ENCODE measurements at places on chromosomes 11 and 22.

- DNase-seq = peak; percentile 11
Observed at GRCh38 chr11:87036756-87037449, 831 bp upstream of the TMEM135 start.

DNA sequence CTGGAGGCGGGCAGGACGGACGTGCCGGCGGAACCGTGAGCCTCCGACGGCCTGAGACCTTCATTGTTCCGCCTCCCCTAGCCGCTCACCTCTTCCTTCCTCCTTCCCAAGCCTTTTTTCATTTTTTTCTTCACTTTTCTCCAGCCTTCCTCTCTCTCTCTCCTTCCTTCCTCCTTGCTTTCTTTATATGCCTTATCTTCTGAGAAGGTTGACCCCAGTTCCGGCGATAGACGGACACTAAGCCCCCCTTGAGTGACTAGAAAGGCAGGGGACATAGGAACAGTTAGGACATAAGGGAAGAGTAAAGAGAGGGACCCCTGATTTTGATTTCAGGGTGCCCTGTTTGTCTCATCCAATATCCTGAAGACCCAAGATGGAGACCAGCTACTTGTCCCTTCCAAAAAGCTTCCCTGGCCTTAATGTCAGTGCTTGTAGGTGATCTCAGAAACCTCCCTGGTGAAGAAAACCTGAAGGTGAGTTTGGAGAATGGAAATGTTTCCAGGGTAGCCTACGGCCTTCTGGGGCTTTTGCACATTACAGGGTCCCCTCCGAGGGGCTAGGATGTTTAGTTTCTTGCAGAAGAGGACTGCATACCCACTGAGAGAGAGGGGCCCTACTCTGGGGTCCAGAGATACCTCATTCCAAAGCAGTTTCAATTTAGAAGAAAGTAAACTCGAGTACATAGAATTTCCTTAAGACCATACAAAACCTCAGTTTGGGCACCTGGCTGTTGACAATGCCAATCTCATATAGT lies 3.5 kb downstream of the ADM start:
- no peak for DNase-seq

GRCh38 chr11:74418509-74418895 lies 20.3 kb upstream of the PGM2L1 start:
- no peak for DNase-seq

DNA sequence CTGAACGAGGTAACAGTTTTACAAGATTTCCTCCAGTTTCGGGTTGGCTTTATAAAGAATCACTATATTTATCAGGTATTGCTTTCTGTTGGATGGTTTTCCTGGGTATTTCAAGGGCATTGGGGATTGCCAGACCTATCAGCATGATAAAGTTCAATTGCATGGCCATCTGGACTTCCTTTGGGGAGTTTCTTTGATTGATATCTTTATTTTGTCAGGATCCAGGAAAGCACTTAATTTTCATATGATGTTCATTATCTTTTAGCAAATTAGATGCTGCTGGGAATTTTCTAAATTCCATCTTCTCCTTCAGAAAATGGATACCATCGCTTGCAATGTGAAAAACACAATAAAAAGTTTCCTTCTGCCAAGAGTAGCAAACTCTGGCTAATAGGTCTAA lies 21.2 kb downstream of the RFPL2 start:
- no peak for DNase-seq

DNA sequence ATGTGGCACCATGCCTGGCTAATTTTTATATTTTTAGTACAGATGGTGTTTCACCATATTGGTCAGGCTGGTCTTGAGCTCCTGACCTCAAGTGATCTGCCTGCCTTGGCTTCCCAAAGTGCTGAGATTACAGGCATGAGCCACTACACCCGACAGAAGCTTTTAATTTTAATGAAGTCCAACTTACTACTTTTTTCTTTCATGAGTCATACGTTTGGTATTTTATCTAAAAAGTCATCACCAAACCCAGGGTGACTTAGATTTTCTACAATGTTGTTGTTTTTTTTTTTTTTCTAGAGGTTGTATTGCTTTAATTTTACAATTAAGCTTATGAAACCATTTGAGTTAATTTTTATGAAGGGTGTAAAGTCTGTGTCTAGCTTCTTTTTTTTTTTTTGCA lies 34.9 kb downstream of the JRKL start:
- DNase-seq = no peak

DNA sequence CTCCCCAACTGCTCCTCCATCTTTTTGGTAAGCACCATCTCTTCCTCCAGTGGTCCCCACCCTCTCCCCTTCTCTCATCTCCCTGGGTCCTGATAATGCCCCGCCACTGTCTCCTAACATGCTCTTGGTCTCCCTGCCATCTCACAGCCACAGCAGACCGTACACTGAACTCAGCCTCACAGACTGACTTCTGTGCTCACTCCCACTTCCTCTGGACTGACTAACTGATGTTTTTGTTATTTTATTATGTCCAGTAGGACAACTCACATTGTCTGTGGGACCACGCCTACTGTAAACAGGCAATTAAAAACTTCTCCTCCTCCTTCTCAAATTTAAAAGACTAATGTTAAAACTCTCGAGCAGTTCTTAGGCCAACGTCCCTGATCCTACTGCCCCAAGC lies 2.6 kb upstream of the GNAZ start:
- no peak for DNase-seq

DNA sequence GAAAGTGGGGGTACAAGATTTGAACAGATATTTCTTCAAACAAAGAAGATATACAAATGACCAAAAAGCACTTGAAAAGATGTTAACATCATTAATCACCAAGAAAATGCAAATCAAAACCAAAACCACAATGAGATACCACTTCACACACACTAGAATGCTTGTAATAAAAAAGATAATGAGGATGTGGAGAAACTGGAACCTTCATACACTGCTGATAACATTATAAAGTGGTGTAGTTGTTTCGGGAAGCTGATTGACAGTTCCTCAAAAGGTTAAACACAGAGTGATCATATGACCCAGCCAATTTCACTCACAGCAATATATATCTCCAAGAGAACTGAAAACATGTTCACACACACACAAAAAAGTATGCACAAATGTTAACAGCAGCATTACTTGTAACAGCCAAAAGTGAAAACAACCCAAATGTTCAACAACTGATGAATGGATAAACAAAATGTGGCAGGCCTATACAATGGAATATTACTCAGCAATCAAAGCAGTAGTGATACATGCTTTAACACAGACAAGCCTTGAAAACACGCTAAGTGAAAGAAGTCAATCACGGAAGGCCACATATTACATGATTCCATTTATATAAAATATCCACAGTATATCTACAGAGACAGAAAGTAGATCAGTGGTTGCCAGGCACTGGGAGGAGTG lies 15.1 kb downstream of the PITPNB start:
- DNase-seq = no peak

GRCh38 chr11:21289686-21290085 lies 620.3 kb downstream of the NELL1 start:
- DNase-seq = no peak

DNA sequence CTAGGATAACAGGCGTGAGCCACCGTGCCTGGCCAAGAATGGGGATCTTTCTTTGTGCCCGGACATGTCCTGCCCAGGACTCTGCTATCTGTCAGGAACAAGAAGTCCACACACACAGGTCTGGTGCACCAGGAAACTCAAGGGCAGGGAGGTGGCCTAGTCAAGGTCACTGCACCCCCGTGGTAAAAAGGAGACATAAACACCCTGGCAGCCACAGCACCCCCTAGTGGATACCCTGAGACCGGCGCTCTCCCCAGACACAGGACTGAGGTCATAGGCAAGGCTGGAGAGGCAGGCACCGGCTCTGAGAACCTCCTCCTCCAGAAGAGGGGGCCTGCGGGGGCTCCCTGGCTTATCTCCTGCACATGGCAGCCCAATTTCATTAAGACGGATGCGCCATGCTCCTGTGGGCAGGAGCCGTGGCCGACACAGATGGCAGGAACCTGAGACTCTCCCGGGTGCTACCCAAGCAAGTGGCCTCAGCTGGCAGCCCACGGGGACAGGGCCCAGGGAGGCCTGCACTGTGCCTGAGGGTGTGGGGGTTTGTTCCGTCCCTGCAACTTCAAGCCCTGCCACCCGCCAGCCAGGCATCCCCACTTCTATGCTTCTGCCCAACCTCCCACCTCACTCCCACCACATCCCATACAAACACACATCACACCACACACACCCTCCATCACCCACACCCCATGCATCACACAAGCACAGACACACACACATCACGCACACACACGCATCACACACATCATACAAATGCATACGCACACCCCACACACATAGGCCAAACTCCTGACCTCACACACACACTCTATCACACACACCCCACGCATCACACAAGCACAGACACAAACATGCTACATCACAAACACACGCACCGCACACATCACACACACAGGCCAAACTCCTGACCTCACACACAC lies 19.6 kb downstream of the MACROD1 start:
- DNase-seq = peak; percentile 69

GRCh38 chr11:85647078-85647477 lies 689 bp upstream of the TMEM126A start:
- DNase-seq = no peak

GRCh38 chr11:33158596-33159275 lies 2.5 kb downstream of the CSTF3 start:
- DNase-seq = no peak

- no peak for DNase-seq
Observed at GRCh38 chr11:74819400-74819799, 70.8 kb downstream of the RNF169 start.

DNA sequence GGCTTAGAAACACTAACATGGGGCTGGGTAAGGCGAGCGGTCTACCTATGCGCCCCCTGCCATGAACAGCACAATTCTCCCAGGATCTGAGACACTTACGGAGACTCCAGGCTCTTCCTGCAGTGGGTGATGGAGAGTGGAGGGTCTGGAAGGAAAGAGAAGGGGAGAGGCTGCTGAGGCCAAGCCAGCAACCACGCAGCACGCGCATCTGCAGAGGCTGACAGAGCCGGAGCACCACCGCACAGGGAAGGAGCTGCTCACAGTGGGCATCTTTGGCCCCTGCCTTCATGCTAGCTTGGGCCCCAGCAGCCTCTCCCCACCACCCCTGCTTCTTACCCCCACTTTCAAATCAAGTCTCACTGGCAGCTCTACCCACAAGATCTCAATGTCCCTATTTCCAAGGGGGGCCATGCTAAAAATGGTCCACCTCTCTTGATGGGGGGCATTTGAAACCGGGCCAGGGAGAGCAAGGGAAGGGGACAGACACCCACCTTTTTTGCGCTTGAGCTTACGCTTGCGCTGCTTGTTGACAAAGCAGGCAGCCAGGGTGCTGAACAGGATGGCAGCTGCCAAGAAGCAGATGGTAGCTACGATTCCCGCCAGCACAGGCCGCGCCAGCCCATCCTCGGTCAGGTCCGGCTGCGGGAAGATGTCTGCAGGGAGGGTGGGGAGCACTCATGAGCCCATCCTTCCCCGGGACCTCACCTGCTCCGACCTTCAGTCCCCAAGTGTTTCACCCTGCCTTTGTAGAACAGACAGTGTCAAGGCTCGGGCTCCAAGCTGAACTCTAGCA lies 34.5 kb downstream of the IGSF9B start:
- no peak for DNase-seq

DNA sequence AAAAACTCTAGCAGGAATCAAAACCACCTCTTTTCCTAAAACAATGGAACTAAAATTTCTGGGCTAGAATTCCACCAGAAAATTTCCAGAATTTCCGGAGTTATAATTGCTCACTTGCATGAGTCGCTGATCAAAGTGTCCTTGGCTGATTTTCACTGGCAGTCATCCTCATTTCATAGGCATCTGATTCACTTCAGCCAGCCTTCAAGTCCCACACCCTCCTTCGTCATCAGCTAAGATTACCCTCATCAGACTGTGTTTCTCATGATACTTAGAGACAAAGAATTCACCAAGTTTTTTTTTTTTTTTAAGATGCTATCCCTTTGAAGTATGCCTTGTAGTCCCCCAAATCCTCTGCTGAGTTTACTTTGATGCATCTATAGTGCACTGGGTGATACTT lies 71.5 kb upstream of the RAB38 start:
- no peak for DNase-seq

- no peak for DNase-seq
Observed at GRCh38 chr22:29037340-29037932, 24.2 kb downstream of the C22orf31 start.

- no peak for DNase-seq
Observed at GRCh38 chr11:36164506-36165250, 124.5 kb downstream of the COMMD9 start.

GRCh38 chr22:25120093-25120561 lies 79.5 kb upstream of the CRYBB3 start:
- DNase-seq = peak; percentile 54

- DNase-seq = no peak
Observed at GRCh38 chr11:33931067-33931466, 39.2 kb upstream of the LMO2 start.

DNA sequence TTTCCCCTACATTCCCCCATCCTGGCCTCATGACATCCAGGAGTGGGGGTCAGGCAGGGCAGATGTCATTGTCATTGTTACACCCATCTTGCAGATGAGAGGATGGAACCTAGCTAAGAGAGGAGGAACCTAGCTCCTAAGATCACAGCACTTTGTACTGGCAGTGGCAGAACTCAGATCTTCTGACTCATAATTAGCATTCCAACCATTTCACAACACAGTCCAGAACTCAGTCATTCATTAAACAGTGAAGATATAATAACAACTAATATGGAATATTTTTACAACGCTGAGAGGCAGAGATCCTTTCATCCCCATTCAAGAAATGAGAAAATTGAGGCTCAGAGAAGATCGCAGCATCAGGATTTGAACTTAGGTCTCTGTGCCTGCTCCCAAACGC lies 127.8 kb downstream of the CHST1 start:
- DNase-seq = no peak

GRCh38 chr11:8296872-8297271 lies 33.2 kb upstream of the LMO1 start:
- DNase-seq = no peak

GRCh38 chr11:95055283-95055897 lies 6.2 kb downstream of the KDM4F start:
- DNase-seq = no peak

GRCh38 chr11:1055990-1056771 lies 18.5 kb upstream of the MUC2 start:
- no peak for DNase-seq

- DNase-seq = no peak
Observed at GRCh38 chr11:2378527-2379210, 1.6 kb downstream of the CD81 start.

DNA sequence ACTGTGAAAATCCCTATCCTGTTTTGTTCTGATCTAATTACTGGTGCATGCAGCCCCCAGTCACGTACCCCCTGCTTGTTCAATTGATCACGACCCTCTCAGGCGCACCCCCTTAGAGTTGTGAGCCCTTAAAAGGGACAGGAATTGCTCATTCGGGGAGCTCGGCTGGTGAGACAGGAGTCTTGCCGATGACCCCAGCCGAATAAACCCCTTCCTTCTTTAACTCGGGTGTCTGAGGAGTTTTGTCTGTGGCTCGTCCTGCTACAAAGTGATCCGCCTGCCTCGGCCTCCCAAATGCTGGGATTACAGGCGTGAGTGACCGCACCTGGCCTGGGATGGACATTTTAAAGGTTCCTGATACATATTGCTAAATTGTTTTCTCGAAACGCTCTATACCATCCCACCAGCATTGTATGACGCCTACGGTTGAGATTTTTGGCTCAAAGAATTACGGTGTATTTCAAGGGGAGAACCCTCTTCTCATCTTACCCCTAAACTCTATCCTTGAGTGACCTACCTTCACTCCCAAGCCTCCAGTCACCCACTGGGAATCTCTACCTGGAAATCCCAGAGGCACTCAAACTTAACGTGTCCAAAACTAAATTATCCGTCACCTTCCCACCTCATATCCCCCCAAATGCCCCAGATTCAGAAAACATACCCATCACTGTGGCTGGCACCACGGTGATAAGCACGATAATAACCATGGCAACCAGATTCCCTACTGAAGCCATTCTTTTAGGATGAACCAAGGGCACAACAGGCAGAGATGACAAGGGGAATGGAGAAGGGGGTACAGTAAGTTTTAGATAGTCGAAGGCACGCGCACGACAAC lies 789 bp upstream of the POLA2 start:
- no peak for DNase-seq

All from RPMI8226 (cell line).